ENCODE measurements at places on chromosomes 13 and 19.

DNA sequence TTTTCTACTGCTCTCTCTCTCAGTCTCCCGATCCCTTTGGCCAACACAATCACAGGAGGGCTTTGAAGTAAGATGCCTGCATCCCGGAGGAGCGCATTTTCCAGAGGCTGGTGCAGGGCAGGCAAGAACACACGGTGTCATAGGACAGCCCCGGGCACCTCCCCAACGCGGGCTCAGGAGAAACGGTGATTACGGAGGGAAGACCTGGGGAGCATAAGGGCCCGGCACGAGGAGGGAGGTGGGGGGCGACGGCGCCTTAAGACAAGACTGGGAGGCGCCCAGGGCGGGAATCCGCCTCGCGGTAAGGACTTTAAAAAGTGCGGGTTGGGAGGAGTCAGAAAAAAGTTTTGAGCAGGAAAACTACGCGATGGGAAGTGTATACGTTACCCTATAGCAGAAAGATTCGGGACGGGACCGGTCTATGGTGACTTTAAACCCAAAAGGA is 18.7 kb upstream of the ZNF888 start:
- DNase-seq = peak; percentile 63

DNA sequence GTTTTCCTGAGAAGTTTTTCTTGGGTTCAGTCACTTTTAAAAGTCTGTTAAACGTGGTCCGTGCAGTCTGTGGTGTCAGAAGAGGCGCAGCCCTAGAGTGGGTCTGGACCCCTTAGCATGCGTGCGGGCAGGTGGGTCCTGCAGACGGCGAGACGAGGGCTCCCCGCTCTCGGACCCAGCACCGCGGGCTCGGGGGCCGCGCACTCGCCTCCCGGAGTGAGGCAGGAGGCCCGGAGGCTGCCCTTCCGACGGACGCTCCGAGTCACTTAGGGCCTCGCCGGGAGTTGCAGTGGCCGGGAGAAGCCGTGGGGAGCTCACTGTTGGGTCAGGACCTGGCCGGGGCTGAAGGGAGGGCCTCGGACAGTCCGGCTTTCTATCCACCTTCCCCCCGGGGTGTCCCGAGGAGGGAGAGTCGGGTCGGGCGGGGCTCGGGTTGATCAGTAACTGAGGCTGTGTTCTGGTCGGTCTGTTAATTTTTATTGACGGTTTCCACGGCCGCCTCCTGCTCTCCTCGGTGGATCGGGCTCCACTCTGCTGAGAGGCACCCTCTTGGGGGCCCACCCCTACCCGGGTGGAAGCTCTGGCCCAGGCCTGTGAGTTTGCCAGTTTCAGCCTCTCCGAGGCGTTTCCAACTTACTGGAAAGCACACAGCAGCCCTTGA is 1.3 kb downstream of the PTBP1 start:
- DNase-seq = no peak

- no peak for DNase-seq
These were observed 22.8 kb downstream of the HIF3A start for GRCh38 chr19:46319613-46320012.

GRCh38 chr19:48244281-48244680 is 11.4 kb downstream of the CARD8 start:
- DNase-seq = no peak

DNA sequence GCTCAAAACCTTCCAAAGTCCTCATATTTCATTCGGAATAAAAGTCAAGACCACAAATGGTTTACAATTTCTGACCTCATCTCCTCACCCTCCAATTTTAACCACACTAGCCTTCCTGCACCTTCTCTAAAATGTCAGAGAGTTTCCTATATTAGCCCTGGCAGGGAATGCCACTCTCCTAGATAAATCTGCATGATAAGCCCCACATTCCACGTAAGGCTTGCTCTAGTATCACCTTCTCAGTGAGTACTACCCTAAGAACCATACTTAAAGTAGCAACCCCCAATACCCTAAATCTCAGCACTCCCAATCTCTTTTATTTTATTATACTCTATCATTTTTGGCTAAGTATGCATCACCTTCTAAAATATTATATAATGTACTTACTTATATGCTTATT is 100.5 kb upstream of the SLITRK5 start:
- no peak for DNase-seq

- DNase-seq = no peak
These were observed 46.4 kb upstream of the ZNF536 start for GRCh38 chr19:30325676-30326392.

DNA sequence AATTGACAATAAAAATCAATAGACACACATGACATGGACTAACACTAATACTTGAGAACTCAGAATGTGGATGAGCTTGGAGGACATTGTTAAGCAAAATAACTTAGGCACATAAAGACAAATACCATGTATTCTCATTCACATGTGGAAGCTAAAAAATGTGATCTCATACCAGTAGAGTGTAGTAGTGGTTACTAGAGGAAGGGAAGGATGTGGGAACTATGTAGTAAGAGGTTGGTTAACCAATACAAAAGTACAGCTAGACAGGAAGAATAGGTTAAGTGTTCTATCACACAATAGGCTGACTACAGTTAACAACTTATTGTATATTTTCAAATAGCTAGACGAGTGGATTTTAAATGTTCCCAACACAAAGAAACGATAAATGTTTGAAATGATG is 415.8 kb upstream of the KLF12 start:
- no peak for DNase-seq

GRCh38 chr19:11420429-11421370 is 1.6 kb upstream of the RGL3 start:
- peak; percentile 18 for DNase-seq

DNA sequence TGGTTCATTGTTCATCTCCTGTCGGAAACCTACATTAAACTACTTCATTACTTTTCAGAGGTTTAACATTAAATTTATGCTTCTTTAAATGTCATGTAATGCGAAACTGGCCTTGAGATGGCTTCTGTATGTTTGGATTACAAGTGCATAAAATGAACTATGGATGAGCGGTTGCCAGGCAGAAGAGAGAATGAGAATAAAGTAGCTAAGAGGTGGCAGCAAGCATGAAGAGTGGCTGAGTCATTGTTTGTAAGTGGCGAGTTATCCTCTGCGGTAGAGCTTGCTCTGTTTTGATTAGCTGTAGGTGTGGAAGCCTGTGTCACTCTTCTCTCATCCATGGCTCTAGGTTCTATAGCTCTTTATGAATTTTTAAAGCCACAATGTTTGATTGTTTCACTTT is 1139.6 kb upstream of the PCDH9 start:
- no peak for DNase-seq

DNA sequence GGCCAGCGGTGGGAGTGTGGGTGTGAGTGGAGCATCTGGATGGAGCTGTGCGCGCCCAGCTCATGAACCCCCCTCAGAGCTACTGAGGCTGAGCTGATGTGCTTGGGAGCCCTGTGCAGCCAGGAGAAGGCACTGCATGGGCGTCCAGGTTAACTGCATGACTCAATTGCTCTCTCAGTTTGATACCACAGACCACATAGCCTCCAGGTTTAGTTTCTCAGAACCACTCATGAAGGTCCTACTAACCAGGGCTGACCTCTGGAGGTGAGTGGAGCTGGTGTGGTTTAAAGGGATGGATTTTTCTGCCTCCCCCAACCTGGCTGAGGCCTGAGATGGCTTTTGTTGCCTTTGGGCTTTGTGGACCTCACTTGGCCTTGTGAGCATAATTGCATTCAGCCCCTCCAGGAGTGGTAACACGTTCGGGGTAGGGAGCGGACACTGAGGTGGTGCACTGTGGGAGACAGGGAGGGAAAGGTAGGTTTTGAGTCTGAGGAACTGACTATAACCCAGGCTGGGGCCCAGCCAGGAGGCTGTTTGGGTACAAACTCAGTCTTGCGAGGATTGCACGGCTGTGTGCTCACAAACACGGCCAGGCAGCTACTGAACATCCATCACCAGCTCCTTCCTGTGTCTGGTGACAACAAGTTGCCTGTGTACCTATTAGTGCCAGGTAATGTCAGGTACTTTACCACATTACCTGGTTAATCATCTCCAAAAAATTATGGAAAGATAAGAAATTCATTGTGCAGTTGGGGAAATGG is 97.5 kb downstream of the RGCC start:
- no peak for DNase-seq

DNA sequence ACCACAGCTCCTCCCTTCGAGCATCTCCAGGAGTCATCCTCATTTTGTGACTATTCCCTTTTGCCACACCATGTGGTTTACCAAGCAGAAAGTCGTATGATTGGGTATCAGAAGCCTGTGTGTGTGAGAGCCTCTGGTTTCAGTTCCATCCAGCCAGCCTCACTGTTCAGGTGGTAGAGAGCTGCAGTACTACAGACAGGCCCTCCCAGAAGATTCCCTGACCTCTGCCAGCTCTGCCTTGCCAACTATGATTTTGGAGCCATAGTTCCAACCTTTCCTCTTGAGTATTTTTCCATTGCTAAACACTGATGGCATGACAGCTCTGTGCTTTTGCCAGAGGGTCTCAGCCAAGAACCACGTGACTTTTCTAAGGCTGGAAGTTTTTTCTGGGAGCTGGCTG is 82.5 kb downstream of the DHRS12 start:
- no peak for DNase-seq

DNA sequence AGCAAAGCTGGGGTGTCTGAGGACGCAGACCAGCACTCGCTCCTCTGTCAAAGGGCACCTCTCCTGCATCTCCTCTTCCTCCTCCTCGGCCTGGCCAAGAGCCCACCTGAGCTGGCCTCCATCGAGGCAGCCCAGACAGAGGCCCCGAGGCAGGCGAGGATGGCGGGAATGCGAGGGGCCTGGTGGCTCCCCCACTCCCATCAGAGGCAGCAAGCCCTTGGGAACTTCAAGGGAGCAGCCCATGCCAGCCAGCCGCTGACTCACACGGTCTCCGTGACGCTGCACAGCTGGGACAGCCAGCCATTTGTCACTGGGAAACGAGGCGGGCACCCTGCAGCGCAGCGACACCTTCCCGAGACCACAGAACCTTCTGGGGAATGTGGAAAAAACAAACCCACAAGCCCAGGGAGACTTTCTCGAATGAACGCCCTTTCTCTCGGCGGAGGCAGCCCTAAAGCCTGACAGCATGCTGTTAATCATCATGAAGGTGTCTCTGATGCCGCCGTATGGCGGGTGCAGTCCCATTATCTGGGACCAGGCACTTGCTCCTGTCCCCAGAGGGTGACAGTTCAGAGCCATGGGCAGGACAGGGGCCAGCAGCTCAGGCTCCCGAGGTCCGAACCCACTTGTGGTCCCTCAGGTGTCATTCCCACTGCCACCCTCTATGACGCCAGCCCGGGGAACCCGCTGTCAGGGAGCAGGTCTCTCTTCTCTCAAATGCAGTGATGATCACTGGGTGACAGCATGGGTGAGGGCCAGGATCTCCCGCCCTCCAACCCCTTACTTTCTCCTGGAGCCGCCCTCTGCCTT is 53.0 kb downstream of the PEPD start:
- DNase-seq = no peak

DNA sequence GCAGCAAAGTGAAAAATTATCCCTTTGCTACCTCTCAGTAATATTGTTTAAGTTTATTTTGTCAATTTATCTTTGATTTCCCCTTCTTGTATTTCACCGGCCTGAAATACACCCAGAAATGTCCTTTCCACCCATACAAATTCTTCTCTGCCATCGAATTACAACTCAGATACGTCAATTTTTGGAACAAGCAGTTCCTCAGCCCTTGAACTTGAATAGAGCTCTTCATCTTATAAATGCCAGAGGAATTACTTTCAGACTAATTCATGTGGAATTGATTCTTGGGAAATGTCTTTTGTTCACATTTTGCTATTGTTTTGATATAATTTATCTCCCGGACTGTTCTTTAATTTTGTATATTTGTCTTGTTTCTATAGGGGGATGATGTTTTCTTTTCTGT is 1359.3 kb upstream of the MIR17HG start:
- no peak for DNase-seq

- DNase-seq = no peak
These were observed 58.8 kb downstream of the SLC10A2 start for GRCh38 chr13:103007427-103007762.

- no peak for DNase-seq
These were observed 62.3 kb downstream of the CHST8 start for GRCh38 chr19:33683881-33684537.

GRCh38 chr13:27006519-27007161 is 165.0 kb downstream of the USP12 start:
- DNase-seq = peak; percentile 76

DNA sequence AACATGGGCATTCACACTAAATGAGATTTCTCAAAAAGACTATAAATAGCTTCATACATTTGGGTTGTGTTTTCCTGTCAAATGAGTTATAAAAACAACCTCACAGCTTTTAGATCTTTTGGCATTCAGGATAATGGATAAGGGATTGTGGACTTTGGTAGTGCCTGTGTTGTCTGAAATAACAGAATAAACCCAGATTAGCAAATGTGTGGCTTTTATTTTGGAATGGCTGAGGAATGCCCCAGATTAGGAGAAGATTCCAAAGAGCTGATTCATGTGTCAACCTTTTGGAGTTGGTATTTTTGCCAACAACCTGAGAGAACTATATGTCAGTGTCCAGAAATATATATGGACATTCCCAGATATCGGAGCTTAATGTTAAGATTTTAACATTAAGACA is 164.7 kb downstream of the MTUS2 start:
- no peak for DNase-seq

GRCh38 chr13:90792335-90792734 is 555.2 kb upstream of the MIR17HG start:
- no peak for DNase-seq

DNA sequence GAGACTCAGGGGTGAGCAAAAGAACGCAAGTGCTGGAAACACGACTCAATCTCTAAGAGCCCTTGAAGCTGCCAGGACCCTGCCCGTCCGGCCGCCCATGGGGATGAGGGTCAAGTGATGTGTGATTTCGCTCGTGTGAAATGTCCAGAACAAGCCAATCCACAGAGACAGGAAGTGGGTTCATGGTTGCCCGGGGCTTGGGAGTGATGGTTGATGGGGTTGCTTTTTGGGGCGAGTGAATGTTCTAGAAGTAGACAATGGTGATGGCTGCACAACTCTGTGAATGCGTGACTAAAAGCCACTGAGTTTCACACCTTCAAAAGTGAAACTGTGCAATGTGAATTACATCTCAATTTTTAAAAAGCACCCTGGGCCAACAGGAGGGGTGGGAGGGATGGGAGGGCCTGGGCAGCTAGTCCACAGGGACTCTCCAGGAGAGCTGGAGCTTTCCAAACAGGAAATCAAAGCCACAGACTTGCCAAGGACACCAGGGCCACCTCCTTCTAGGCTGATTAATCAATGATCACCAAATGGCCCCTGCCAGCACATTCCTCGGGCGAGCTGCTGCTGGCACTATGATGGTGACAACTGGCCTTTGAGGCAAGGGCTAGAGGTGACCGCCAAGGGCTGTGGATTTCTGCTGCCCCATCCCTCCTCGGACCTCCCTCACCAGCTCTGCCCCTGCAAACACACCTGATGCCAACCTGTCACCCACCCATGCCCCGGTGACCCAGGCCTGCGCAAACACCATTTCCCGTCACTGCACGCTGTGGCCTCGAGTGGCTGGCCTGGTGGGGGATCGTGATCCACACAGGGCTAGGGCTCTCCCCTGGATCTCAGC is 14.0 kb downstream of the DPP9 start:
- no peak for DNase-seq

DNA sequence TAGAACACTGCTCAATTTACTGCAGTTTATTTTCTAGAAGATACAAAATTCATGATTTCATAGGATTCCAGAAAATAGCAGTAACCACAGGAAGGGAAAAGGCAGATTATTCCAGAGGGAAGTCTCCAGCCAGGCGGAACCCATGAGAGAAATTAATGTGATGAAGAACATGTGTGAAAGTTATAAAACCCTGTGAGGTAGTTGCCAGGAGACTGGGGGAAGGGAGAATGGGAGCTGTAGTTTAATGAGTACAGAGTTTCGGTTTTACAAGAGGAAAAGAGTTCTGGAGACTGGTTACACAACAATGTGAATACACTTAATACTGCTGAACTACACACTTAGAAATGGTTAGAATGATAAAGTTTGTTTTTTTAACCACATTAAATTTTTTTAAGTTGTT is 14.2 kb upstream of the PDX1 start:
- DNase-seq = no peak
